Esophagus squamous epithelium (tissue), 5 donors: ENCODE measurements at places on chromosomes 13 and 19.

GRCh38 chr13:71593566-71593965 lies 273.4 kb downstream of the DACH1 start:
- no peak for DNase-seq

- DNase-seq, result no peak
These were observed 191.3 kb upstream of the PCDH9 start for GRCh38 chr13:67421475-67421874.

DNA sequence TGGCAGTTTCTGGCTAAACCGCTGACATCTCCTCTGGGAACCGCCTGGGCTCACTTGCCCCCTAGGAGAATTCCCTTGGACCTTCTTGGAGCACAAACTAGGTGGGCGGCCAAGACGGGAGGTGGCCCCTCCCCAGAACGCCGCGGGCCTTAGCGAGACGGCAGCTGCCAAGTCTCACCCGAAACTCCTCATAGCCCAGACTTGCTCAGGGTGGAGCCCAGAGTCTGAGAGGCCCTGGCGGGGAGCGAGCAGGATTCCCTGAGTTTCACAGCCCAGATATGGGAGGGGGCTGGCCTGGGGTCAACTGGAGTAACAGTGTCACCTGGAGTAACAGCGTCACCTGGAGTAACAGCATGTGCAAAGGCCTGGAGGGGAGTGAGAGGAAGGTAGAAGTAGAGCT lies 10.1 kb downstream of the TINCR start:
- DNase-seq, result no peak

DNA sequence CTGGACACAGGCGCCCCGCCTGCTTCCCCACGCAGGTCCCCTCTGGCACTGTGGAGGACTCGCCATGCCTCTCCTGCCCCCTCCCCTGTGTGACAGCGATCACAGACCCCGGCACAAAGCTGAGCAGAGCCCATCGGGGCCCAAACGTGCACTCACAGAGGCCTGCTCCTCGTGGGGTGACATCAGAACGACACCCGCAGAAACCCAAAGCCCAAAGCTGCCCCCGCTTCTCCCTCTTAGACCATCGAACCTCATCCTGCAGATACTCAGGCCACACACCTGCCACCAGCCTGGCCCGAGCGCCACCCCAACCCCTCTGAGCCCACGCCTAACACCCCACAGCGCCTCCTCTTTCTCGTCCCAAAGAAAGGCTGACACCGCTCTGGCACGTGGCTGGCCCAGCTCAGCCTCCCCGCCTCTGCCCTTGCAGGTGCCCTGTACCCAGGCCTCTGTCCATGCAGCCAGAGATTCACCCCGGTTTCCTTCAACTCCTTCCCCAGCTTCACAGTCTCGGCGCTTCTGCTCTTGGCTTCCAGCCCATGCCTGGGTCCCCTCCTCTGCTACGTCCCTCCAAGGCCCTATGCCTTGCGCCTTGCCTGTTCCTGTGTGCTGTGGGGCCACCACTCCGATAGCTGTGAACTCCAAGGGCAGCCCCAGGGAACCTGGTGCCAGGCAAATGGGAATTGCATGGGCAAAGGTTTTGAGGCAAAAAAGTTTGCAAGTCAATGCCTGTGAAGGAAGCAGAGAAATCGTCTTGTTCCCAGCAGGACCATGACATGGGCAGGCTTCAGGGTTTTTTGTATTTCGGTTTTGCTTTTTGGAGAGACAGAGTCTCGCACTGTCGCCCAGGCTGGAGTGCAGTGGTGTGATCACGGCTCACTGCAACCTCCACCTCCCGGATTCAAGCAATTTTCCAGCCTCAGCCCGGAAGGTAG lies 831 bp upstream of the CBARP start:
- no peak for DNase-seq

DNA sequence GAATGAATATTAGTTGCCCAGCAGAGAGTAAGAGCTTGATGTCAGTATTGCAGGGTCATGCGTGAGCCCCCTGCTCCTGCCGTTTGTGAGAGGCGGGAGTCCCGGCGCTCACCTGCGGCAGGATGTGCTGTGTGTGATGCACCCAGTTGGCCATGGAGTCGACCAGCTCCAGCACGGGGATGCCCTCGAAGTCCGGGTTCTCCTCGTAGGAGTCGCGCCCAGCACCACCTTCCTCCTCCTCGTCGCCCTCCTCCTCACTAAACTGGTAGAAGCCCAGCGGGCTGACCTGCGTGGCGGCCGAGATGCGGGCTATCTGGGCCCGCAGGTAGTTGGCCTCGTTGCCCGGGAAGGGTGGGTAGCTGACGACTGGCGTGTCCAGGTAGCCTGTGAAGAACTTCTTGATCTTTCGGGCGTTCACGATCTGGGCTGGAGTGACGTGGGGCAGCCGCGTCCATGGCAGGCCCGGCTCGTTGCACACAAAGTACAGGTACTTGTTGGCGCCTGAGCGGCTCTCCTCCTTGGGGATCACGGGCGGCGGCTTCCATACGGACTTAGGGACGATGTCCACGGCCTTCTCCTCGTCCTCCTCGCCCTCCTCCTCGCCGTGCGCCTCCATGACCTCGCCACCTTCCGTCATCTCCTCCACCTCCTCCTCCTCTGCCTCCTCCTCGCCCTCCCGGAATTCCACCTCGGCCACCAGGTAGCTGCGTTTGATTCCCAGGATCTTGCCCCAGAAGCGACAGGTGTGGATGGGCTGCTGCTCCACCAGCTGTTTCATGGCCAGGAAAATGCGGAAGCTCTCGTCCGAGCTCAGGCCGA lies 10.8 kb downstream of the RSPH6A start:
- DNase-seq, result no peak

DNA sequence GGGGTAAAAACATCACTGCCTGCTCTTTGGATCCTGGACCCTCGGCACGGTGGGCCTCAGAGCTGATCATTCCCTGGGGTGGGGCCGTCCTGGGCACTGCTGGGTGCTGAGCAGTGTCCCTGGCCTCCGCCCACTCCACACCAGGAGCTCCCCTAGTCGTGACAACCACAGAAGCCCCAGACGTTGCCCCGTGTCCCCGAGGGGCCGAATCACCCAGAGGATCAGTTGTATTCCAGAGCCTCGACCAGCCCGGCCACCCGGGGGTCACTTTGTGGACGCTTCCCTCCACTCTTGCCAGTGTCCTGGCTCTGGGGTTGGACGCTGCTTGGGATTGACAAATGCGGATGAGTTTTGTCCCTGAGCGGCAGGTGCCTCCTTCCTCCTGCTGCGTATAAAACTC lies 10.2 kb downstream of the C2CD4C start:
- DNase-seq, result no peak

DNA sequence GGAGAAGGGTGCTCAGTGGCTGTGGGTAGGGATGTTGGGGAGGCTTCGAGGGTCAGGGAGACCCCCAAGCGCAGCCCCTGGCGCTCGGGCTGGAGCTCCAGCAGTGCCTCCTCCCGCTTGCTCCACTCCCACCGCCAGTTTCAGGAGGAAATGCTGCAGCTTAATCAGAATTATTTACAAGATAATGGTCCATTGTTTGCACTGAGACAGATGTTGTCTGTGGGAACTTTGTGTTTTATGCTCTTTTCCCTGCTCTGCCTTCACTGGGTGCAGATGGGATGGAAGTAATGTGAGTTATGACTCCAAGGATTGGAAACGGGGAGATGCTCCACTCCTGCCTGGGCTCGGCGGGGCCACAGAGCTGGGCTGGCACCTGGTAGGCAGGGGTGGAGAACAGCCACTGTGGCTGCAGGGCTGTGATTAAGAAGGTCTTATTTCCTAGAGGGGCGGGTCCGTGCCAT lies 192.4 kb downstream of the ZNF536 start:
- no peak for DNase-seq

GRCh38 chr19:52662631-52663030 lies 24.5 kb upstream of the ZNF83 start:
- no peak for DNase-seq

DNA sequence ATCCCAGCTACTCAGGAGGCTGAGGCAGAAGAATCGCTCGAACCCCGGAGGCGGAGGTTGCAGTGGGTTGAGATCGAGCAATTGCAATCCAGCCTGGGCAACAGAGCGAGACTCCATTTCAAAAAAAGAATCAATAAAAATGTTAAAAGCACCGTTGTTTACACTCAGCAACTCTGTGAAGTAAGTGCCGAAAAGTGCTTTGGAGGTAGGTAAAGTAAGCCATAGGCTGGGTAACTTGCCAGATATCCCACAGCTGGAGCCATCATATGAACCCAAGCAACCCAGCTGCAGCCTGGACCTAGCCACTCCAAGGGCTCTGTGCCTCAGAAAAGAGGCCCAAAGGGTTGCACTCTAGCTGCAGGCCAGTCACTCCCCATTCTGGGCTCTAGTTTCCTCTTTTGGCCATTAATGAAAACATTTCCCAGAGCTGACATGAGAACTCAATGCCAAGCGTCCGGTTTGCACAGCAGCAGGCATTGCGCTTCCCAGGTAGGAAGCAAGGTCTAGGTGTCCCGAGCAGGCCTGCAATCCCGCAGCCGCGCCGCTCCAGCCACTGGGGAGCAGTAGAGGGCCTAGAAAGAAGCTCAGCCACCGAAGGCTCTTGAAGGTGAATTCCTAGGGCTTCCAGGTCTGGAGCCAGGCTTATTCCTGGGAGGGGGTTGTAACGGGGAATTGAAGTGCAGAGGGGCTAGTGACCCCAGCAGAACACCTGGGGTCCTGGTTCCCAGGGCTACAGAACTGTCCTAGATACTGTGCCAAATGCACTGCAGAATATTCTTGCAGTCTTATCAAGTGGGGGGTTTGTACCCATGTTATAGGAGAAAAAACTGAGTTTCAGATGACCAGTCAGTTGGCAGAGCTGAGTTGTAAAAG lies 4.1 kb upstream of the CD79A start:
- DNase-seq, result no peak

GRCh38 chr13:72983085-72983768 lies 75.6 kb upstream of the KLF5 start:
- DNase-seq, result no peak

GRCh38 chr13:22169473-22169872 lies 498.6 kb downstream of the FGF9 start:
- no peak for DNase-seq

GRCh38 chr19:2574478-2574931 lies 98.6 kb downstream of the GADD45B start:
- no peak for DNase-seq

DNA sequence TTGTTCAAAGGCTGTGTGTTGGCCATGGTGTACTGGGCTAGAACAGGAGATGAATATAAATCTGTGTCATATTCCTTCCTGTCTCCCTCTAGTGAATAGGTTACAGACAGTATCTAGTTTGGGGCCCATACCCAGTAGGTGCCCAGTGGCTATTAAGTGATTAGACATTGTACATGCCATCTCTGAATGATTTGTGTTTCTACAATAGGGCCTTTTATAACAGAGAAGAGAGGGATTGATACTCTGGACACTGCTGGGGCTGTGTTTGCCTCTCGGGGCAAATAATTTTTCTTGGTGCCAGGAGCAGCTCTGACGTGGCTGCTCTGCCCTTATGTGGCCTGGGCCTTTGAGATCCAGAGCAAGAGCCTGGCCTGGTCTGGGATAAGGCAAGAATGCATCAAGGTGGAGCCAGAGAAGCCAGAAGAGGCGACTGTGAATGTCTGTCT lies 403.1 kb downstream of the SPRY2 start:
- no peak for DNase-seq

DNA sequence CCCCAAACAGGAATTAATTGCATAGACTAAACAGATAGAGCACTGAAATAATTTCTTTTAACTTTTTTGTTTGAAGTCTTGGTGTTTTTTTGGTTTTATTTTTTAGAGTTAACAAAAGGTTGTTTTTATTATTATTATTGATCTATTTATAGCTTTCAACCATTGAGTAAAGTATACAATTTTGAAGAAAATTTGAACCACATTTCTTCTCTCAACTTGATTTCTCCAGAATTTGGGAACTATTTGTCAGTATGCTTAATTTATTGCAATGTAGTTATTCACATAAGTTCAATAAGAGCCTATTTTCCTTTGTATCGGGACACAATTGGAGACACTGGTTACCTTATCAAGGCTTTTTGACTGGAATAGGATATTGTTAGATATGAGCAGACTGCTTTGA lies 1045.6 kb upstream of the PCDH9 start:
- no peak for DNase-seq

DNA sequence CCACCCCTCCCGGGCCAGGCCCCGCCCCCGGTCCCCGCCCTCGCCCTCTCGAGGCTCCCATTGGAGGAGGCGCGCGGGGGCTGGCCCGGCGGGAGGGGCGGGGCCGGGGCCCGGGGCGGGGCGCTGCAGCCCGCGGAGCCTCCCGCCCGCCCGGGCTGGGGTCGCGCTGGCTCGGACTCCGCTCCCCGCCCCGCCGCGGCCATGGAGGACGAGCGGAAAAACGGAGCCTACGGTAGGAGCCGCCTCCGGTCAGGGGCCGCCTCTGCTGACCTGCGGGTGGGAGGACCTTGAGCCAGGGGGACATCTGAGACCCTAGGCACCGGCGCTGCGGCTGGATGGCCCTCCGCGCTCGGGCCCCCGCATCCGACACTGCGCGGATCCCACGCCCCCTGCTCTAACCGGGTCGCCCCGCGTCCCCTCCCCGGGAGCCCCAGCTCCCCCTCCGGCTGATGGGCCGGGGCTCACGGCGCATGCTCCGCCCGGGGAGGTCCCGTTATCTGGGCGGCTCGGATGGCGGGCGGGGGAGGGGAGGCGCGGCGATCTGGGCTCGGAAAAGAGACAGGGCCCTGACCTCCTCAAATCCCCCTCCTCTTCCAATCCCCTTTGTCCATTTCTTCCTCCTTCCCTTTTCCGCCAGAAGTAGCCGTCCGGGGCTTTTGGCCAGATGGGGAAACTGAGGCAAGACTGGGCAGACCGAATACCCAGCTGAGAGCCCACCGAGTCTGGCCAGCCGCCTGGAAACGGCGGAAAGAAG lies 15.4 kb upstream of the AP1M2 start:
- DNase-seq, result no peak

GRCh38 chr13:77207943-77208342 lies 119.0 kb downstream of the MYCBP2 start:
- no peak for DNase-seq

DNA sequence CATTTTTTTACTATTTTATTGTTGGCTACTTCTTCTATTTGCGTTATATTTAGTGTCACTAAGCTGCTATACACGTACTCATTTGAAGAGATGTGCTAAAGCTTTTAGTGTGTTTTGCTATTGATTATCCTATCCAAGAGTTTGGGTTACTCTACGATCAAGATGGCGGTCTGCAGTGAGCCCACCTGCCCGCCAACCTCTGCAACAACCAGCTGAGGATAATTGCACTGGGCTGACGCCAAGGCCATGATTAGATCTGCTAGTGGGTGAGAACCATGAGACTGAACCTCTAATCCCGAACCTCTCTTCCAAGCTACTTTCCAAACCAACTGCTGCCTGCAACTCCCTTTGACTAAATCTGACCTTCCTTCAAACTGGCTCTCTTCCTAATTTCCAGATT lies 1.8 kb downstream of the CPB2 start:
- DNase-seq, result no peak

- DNase-seq, result no peak
These were observed 661 bp downstream of the KCNJ14 start for GRCh38 chr19:48455908-48456562.

- DNase-seq, result no peak
These were observed 54.8 kb upstream of the SOX1 start for GRCh38 chr13:112012016-112012704.

GRCh38 chr19:17402982-17403855 lies 2.2 kb downstream of the BST2 start:
- no peak for DNase-seq

- DNase-seq, result no peak
These were observed 54.8 kb downstream of the ABCC4 start for GRCh38 chr13:95246292-95247082.

- no peak for DNase-seq
These were observed 352.0 kb downstream of the MYO16 start for GRCh38 chr13:108981407-108981806.
